ENCODE measurements at places on chromosomes 12 and 14.

- DNase-seq: no peak
Measured at GRCh38 chr14:21987937-21988336, 314.3 kb upstream of the OR4E1 start.

DNA sequence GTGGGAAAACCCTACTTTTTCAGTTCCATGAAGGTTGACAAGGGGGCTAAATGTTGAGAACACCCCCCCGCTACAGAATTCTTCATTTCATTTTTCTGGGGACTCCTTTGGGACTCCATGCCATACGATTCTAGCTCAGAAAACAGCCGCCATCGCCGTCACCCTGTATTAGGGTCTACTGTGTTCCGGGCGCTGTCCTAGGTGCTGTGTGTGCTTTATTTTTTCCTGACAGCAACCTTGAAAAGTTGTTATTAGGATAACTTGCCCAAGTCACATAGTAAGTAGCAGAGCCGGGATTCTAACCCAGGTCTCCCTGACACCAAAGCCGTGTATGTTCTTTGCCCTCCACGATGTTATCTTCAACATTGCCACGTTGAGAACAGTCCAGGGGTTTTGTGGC, 55.1 kb downstream of the IQSEC3 start:
- no peak for DNase-seq

DNA sequence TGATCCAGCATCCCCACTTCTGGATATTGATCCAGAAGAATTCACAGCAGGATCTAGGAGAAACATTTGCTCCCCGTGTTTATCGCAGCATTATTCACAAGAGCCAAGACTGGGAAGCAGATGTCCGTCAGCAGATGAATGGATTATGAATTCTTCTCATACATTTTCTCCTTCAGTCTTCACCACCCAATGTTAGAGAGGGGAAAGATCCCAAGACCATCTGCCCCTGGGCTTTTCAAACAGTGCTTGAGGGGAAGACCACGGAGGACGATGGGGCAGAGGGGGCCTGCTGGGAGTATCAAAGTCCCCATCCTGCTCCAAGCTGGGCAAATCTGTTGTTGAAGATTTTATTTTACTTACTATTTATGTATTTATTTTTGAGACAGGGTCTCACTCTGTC, 41.1 kb downstream of the SERPINA3 start:
- no peak for DNase-seq

DNA sequence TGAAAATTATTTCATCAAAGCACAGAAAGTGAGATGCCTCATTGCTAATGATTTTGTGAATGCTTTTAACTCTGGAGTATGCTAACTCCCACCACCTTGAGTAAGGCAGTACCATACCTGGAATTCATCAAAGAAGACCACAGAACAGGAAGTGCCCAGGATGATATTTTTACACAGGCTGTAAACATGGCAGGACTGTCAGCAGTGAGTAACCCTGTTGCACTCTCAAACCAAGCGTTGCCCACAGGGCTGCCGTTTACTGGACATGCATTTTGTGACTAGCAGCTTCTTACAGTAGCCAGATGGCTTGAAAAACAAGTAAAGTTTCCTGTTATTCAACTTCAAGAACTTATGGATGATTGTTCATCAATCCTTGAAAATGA, 42.4 kb downstream of the RALGAPA1 start:
- DNase-seq: no peak

- no peak for DNase-seq
Measured at GRCh38 chr12:4143896-4144295, 129.7 kb upstream of the CCND2 start.

- no peak for DNase-seq
Measured at GRCh38 chr12:1102791-1103450, 111.9 kb downstream of the ERC1 start.

DNA sequence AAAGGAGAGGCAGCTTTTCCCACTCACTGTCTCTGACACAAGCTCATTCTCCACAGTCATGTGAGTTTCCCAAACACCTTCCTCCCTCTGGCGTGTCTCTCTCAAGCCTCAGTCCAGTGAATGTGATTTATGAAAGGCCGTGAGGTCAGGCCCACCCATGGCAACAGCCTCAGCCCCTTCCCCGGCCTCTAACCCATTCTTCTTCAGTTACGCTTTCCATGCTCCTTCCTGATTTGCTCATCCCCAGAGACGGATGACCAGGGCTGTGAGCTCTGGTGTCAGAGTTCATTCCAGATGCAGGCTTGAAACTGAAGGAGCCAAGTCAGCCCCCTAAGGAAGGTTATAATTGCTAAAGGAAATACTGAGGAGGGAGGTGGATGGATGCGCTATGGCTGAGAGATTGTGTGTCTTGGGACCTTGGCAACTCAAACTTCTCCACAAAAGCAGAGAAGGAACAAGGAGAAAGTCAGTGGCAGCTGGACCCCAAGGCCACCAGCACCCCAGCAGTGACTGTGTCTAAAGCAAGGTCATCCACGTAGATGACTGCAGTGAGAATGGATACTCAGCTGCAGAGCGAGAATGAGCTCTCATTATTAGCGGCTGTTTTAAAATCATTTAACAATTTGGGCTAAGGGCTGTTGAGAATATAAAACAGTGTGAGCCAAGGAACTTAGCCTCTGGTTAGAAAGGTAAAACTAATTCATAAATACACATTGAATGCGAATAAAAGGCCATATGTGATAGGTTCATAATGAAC, 84.1 kb downstream of the FBXL14 start:
- DNase-seq: no peak

DNA sequence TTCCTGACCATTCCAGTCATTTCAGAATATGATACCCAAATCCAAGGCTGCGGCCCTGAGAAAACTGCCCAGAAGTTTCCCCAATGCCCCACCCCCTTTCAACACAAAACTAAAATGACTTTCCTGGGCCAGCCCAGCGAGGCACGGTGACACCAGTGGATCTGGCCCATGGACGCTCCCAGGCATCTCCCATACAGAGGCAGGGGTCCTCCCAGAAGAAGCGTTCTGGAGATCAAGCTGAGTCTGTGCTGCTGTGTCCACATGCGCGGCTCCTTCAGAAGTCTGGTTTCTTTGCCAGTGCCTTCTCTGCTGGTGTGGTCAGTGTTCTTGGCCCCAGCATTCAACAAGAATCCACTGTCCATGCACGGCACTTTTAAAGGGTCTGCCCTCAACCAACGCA, 228.2 kb upstream of the SFSWAP start:
- DNase-seq: no peak

DNA sequence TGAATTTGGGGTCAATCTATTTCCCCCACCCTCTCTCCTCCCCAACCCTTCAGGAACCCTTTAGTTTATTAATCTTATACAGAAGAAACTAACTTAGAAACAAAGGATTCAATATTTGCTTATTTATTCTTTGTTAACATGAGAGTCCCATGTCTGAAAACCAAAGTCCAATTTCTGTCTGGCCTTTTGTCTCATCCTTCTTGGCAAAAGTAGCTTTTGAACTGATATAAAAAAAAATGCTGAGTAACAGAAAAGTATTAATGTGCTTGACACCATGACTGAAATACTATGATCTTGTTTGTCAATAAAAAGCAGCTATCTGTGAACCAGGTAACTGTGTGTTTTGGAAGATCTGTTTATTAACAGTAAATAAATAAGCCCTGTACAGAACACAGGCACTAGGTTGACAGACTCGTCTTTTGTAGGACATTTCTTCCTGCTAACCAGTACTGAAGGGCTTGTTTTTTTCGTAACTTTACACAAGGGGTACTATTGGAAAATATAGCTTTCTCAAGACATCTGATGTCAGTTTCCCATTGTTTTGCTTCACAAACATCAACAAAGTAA, 10.8 kb downstream of the PIGH start:
- no peak for DNase-seq

GRCh38 chr12:52251367-52252051, 18.5 kb downstream of the KRT7 start:
- DNase-seq: peak; percentile 17

- no peak for DNase-seq
Measured at GRCh38 chr14:60189923-60190840, 25.0 kb upstream of the DHRS7 start.

- no peak for DNase-seq
Measured at GRCh38 chr12:127716166-127716565, 550.8 kb upstream of the TMEM132C start.

DNA sequence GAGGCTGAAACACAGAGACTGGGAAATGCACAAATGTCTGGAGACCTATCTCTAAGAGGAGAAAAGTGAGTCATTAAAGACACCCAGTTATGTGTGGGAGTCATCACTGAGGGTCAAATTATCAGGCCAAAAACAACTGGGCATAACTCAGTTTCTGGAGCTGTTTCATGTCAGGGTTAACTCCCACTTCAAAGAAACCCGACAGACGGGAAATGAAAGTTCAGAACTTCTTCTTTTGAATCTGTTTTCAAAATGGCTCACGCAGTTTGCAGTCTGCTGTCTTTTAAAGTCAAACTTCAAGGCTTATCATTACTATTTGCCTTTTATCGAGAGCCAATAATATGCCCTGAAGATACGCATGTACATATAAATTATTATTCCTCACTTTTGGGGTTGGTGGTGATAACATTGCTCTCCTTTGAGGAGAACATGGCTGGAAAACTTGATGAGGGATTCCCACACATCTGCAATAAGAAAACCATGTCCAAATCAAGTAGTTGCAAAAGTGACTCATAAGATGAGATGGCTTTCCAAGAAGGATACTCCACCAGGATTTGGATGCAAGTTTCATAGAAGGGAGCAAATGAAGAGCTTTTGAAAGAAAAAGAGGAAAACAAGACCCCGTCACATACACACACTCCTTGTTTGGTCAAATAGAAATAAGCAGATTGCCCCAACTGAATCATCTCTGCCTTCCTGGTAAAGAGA, 341.4 kb downstream of the ADAMTS20 start:
- no peak for DNase-seq

DNA sequence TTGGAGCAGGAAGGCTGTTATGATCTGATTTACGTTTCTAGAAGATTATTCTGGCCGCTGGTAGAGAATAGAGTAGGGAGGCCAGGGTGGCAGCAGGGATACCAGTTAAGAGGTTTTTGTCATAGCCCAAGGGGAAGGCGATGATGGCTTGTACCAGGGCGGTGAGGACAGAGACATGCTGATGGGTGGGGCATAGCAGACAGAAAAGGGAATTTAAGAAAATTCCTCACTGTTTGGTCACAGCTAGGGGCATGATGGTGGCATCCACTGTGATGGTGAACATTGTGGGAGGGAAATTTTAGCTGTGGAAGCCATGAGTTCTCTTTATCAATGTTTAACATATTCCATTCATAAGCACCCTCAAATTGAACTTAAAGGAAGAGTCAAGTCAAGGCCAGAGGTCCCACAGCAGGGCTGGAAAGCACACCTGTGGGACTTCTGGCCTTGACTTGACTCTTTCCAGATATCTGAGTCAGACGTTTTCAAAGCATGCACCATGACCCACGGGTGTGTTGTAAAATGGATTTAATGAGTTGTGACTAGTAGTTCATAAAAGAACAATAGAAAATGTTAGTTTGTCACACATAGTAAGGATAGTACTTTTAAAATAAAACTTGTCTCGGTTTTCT, 134.6 kb downstream of the CHST11 start:
- no peak for DNase-seq

- no peak for DNase-seq
Measured at GRCh38 chr12:68963856-68964745, 31.1 kb upstream of the CPM start.

- DNase-seq: no peak
Measured at GRCh38 chr14:66600416-66600815, 92.5 kb downstream of the GPHN start.

- DNase-seq: no peak
Measured at GRCh38 chr12:9127936-9128663, 12.4 kb upstream of the A2M start.

GRCh38 chr12:40946612-40947194, 241.4 kb upstream of the PDZRN4 start:
- no peak for DNase-seq

GRCh38 chr12:52351196-52352059, 15.9 kb downstream of the KRT85 start:
- no peak for DNase-seq

- no peak for DNase-seq
Measured at GRCh38 chr14:56953884-56954283, 143.6 kb upstream of the OTX2 start.

DNA sequence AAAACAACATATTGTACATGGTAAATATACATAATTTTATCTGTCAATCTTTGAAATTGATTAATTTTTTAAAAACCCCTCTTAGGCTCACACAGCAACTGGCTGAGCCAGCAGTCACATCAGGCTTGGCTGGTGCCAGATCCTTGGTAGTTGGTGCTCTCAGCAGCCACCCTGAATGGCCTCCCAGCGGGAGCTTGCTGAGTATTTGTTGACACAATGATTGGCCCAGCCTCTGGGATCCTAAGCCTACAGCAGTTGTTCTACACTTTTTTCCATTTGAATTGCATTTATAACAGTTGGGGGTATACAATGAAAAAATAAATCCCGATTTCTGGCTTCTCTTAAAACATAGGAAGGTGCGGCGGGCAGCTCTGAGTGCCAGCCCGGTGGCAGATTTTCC, 11.1 kb downstream of the PRKAB1 start:
- no peak for DNase-seq

GRCh38 chr14:97293659-97294058, 496.5 kb downstream of the VRK1 start:
- DNase-seq: no peak

GRCh38 chr12:124190312-124191023, 104.4 kb upstream of the RFLNA start:
- no peak for DNase-seq

GRCh38 chr14:61486930-61487495, 165.6 kb downstream of the PRKCH start:
- DNase-seq: no peak

DNA sequence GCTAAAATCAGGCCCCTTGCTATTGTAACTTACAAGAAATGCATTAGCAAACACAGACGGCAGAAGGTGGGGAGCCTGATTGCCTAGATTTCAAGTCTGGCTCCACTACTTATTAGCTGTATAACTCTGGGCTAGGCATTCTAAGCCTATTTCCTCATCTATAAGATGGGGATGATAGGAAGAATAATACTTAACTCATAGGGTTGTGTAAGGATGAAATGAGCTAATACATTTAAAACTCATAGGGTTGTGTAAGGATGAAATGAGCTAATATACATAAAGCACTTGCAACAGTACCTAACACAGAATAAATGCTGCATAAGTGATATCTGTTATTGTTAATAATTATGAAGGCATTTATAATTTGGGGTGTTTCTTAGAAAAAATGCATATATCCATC, 60.1 kb upstream of the DIO2 start:
- no peak for DNase-seq

DNA sequence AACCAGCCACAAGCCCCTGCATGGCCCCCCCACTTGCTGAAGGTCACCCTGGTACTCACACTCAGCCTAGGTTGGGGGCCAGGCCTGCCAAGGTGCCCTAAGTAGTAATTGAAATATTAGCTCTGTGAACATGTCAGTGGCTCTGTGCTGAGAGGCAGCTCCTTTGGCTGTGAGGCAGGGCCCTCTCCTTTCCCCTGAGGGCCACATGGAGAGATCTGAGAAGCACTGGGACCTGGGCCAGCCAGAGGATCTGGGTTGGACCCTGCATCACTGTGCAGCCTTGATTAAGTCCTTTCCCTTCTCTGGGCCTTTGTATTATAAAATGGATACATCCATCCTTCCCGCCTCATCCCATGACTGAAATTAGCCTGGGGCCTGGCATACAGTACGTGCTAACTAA, 58.0 kb upstream of the FAM222A start:
- DNase-seq: no peak
